ENCODE measurements at places on chromosomes 3 and 15.

DNA sequence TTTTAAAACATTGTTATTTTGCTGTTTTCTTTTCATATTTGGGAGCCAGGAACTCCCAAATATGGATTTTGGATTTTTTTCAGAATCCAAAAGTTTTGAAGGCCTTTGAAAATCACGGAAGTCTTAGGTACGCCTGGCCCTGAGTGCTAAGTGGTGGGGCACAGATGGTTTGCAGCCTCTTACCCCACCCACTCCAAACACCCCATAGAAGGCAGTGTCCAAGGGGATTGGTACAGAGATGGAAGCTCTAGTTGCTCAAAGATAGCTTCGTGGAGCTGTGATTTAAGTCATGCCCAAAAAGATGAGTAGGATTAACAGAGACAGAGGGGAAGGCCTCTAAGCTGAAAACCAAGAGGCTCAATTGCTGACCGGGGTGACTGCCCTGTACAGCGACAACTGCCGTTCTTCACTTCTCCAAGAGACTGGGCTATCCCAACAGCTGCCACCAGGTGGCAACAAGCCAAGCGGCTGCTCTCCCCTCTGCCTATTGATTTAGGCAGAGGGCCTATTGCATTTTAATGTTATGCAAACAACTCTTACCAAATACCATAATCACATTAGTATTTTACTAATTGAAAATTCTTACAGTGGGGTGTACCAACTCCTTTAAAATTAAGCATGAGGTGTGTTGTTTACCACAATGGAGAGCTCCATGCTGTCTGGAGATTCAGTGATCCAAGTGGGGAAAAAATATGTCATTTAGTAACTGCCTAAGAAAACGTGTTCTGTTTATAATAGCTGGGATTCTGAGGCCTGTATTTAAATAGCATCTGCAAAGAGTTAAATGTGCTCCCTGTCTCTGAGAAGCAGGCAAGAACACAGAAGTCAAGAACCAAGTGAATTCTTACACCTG lies 64.0 kb upstream of the C15orf61 start:
- peak; percentile 71 for DNase-seq

DNA sequence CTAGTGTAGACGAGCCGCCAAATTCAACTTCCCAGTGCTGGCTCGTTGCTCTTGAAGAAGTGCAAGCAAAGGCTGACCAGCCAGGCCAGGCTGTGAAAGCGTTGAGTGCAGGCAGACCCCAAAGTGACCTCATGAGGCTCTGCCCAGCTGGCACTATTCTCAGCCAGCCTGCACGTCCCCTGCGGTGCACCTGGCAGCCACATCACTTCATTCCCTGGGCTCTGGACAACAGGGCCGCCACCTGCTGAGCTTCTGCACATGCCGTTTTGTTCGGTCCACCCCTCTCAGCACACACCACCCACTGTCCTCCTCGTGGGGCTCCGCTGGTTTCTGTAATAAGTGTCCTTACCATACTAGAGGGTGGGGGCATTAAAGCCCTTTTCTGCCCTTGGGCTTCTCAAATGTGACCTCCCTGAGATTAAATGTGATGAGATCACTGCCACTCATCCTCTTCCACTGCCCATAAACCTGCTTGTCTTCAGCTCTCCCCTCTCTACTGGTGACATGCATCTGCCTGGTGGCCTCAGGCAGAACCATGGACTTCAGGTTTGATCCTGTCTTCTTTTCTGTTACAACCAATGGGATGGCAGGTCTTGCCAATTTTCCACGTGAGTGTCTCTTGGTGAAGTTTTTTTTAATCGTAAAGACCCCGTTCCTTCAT lies 6.1 kb downstream of the RASGRF1 start:
- no peak for DNase-seq

- DNase-seq = no peak
Observed at GRCh38 chr3:498487-498886, 301.9 kb downstream of the CHL1 start.

DNA sequence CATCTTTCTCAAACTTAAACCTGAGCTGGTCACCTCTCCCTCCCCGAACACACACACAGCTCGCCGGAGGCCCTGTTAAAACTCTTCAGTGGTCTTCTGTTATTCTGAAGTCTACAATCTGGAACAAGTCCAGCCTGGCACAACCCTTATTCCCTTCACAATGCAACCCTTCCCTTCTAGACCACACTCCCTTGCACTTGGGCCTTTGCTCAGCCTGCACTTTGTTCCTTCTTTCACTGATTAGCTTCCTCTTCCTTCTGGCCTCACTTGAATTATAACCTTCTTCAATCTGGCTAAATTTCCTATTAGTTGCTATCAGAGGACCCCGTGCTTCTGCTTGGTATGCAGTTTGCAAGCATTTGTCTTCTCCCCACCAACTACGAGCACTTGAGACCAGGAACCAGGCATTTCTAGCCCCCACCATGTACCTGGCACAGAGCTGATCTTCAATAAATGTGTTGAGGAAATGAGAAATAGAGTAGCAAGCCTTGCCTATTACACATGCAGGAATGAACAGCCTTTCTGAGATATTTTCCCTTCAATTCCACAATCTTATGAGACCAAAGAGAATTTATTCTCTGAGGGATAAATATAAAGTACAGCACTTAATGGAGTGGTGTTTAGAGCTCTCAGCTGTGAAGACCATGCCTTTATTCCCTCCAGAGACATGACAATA lies 663.1 kb upstream of the ADAMTS9 start:
- no peak for DNase-seq

- no peak for DNase-seq
Observed at GRCh38 chr15:80619680-80620079, 75.4 kb upstream of the ABHD17C start.

GRCh38 chr3:29349049-29349448 lies 68.2 kb downstream of the RBMS3 start:
- no peak for DNase-seq
